ENCODE measurements at places on chromosomes 3 and 15. TPM values are rescaled to one million over a fixed set of nuclear protein-coding genes. Genes with fewer than 3 reads are reported as not detected.

Gene TLE3
- total RNA-seq: 13.6 TPM

Gene TRAT1
- total RNA-seq: under 0.01 TPM

Gene ZMYND10
- total RNA-seq: 0.52 TPM

Gene PPM1M
- total RNA-seq: 8.4 TPM

Gene LMLN
- total RNA-seq: 4.2 TPM

Gene DNAJC19
- 26.1 TPM for total RNA-seq

All from skeletal muscle tissue (tissue), 5 donors.